Activated naive CD8-positive, alpha-beta T cell treated with anti-CD3 and anti-CD28 coated beads, Interleukin-2, amount 10 ng/mL, durations not matched to agents 7 days and 5 days (primary cell): ENCODE measurements at places on chromosomes 3 and 15. TPM values are rescaled to one million over a fixed set of nuclear protein-coding genes. Genes with fewer than 3 reads are reported as not detected.

DNA sequence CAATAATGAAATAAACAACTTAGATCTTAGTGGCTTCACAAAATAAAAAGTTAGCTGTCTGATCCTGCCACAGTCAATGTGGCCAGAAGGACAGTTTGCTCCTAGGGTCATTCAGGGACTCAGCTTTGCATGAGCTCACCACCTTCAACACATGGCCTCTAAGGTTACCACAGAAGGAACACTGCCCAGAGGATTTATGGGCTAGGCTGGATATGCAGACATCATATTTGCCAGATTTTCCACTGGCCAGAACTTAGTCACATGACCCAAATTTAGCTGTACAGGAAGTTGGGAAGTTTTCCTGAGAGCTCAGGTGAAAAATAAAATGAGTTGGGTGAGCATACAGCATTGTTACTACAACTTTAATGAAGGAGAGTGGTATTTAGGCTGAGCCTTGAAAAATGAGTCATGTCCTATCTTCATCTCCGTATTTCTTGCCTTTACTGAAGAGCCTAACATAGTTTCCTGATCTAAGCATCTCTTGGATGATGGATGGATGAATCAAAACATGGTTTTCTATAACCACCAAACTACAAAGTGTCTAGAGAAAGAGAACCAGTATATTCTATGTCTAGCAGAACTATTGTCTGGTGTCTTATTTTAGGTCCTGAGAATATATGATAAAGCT is 54.9 kb upstream of the TMEM108 start:
- no peak overlapping the region for H3K4me3 ChIP-seq
- DNase-seq, result no peak
- H3K27me3 ChIP-seq, result no peaks in the 10 kb centered on the region
- no peaks in the 10 kb centered on the region for H3K4me1 ChIP-seq
- H3K36me3 ChIP-seq, result no peaks in the 10 kb centered on the region

GRCh38 chr3:149324332-149324731 is 9.1 kb downstream of the TM4SF18 start:
- no peaks in the 10 kb centered on the region for H3K36me3 ChIP-seq
- H3K4me3 ChIP-seq, result no peak overlapping the region
- DNase-seq, result no peak
- peaks cover 6% of the 10 kb centered on the region for H3K27me3 ChIP-seq
- H3K4me1 ChIP-seq, result no peaks in the 10 kb centered on the region

GRCh38 chr15:71414853-71415252 is 299.6 kb downstream of the THSD4 start:
- H3K27me3 ChIP-seq, result peaks cover 6% of the 10 kb centered on the region
- no peak overlapping the region for H3K4me3 ChIP-seq
- H3K27ac ChIP-seq, result no peak overlapping the region
- H3K4me1 ChIP-seq, result no peaks in the 10 kb centered on the region

- H3K4me1 ChIP-seq, result no peaks in the 10 kb centered on the region
- no peak for DNase-seq
- no peak overlapping the region for H3K27ac ChIP-seq
- peaks cover 16% of the 10 kb centered on the region for H3K27me3 ChIP-seq
Observed at GRCh38 chr15:95968856-95969255, 361.6 kb upstream of the NR2F2 start.

- peak overlapping the region; percentile 6 for H3K4me3 ChIP-seq
- peaks cover 28% of the 10 kb centered on the region for H3K4me1 ChIP-seq
- no peaks in the 10 kb centered on the region for H3K27me3 ChIP-seq
- no peak for DNase-seq
- H3K36me3 ChIP-seq, result peaks cover 8% of the 10 kb centered on the region
- no peak overlapping the region for H3K27ac ChIP-seq
Observed at GRCh38 chr3:172154768-172155664, 115.6 kb downstream of the FNDC3B start.

DNA sequence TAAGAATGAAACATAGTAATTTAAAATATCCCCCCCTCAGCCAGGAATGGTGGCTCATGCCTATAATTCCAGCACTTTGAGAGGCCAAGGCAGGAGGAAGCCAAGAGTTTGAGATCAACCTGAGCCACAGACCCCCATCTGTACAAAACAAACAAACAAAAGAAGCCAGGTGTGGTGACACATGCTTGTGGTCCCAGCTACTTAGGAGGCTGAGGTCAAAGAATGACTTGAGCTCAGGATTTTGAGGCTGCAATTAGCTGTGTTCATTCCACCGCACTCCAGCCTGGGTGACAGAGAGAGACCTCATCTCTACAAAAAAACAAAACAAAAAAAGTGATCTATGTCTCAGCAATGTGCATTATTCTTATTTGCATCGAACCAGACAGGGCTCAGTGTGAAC is 800.8 kb downstream of the MCTP2 start:
- H3K36me3 ChIP-seq, result no peaks in the 10 kb centered on the region
- H3K27ac ChIP-seq, result no peak overlapping the region
- H3K4me3 ChIP-seq, result no peak overlapping the region
- no peaks in the 10 kb centered on the region for H3K27me3 ChIP-seq

GTPBP8 gene
- 26.6 TPM for total RNA-seq

- H3K4me3 ChIP-seq, result no peak overlapping the region
- peaks cover 7% of the 10 kb centered on the region for H3K27me3 ChIP-seq
- DNase-seq, result no peak
- no peaks in the 10 kb centered on the region for H3K36me3 ChIP-seq
- no peaks in the 10 kb centered on the region for H3K4me1 ChIP-seq
Observed at GRCh38 chr3:58683466-58683865, 16.9 kb upstream of the FAM3D start.

GRCh38 chr3:113136071-113136470 is 75.3 kb upstream of the BOC start:
- H3K27me3 ChIP-seq, result peaks cover 6% of the 10 kb centered on the region
- H3K4me3 ChIP-seq, result no peak overlapping the region
- H3K4me1 ChIP-seq, result no peaks in the 10 kb centered on the region
- H3K36me3 ChIP-seq, result no peaks in the 10 kb centered on the region
- H3K27ac ChIP-seq, result no peak overlapping the region
- DNase-seq, result no peak
